NCI-H2081 treated with DMSO at 0.1 percent for 48 hours (cell line): ENCODE measurements at places on chromosomes 16 and 17.

DNA sequence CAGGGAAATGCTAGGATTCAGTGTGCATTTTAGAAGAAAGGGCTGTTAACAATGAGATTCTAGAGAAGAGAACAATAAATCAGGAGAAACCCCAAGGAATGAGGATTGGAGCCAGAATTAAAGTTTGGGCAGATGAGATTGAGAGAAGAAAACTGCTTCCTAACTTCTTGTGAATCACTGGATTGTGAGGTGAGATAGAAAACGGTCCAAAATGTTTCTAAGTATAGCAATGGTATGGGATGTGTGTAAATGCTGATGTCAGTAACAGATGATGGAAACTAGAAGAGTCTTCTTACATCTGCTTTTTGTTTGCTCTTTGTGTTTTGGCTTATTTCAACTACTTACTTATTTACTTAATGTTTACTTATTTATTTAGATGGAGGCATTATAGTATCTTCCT, 123.0 kb downstream of the KCNJ2 start:
- DNase-seq: no peak

DNA sequence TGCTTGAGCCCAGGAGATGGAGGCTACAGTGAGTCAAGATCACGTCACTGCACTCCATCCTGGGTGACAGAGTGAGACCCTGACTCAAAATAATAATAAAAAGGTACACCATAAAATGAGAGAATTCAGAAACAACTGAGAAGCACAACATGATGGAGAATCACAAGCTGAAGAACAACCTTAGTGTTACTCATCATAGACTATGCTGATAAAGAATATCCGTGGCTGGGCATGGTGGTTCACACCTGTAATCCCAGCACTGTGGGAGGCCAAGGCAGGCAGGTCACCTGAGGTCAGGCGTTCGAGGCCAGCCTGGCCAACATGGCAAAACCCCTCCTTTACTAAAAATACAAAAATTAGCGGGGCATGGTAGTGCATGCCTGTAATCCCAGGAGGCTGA, 16.0 kb downstream of the CREBBP start:
- no peak for DNase-seq

- no peak for DNase-seq
Measured at GRCh38 chr17:66462010-66462409, 159.6 kb downstream of the PRKCA start.

DNA sequence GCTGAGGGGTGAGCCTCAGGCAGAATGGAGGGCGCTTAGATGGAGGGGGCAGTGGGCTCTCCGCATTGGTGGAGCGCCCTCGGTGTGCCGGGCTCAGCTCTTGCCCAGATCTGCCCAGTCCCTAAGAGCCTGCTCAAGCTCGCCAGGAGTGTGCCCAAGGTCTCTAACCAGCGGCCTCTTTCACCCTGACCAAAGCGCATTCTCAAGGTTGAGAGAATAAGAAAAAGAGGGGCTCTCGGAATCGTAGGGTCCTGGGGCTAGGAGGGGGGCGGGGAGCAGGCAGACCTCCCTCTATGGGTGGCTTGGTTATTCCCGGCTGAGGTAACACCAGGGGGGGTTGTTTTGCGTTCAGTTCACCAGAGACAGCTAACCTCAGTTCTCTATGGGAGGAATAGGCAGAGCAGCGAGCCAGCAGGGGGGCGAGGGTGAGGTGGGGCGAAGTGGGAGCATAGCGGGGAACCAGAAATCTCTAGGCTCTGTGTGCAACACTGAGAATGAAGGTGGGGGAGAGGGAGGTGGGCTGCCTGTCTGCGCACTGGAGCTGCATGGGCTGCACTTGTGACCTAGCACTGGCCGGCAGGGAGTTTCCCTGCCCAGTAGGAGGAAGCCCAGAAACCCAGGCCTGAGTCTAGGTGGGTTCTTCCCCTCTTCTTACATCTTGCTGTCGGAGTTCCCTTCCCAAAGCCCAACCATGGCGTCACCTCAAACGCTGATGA, 3.0 kb downstream of the TMEM132E start:
- DNase-seq: no peak

GRCh38 chr16:51834794-51835193, 683.7 kb upstream of the SALL1 start:
- no peak for DNase-seq

GRCh38 chr17:9810100-9810949, 11.6 kb downstream of the GSG1L2 start:
- DNase-seq: no peak
